ENCODE measurements at places on chromosomes 6 and 20.

- no peak for DNase-seq
These were observed 44.8 kb upstream of the SLC17A4 start for GRCh38 chr6:25709761-25710160.

DNA sequence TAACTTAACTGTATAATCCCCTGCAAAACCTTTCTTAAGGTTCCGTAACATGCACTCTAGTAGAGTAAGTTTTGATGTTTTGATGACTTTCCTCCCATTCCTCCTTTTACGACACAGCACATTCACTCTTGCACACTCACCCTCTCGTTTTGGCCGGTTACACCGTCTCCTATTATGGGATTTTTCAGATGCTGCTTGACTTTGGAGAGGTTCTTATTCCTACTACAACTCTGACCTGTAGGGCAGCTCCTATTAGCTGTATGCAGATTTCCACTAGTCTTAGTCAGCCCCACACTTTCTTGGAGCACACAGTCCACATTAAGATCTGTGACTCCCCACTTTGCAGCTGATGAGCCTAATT, 223.7 kb upstream of the SYNCRIP start:
- DNase-seq, result no peak

DNA sequence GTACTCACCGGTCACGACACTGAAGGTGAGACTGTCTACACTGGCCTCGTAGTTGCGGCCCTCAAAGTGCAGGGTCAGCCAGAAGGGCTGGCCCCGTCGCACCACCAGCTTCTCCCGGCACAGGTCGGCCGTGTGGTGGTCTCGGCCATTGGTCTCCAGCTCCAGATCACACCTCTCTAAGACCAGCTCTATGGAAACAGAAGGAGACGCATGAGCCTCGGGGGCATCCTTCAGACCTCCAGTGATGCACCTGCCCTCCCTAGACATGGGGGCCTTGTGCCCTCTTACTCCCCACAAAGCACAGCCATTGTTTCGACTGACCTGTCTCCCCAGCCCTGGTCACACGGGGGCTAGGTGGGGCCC, 3.7 kb downstream of the TGM2 start:
- DNase-seq, result no peak

DNA sequence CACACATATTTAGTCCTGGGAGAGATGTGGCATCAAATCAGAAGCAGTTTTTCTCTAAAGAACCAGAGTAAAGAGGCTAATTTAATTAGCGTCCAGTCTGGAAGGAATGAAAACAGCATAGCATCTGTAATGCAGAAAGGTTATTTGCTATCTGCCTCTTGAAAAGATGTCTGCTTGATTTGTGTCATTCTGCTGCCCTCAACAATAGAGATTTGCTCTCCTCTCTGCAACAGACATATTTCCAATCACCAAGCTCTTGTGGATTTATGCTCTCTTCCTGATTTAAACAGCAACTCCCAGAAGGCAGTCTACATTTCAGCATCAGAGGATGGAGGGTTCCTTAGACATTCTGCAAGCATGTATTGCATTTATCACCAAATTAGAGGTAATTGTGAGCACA, 53.5 kb upstream of the AKAP12 start:
- no peak for DNase-seq

GRCh38 chr6:42266538-42266937, 48.9 kb upstream of the MRPS10 start:
- no peak for DNase-seq

- no peak for DNase-seq
These were observed 507.4 kb downstream of the BMP2 start for GRCh38 chr20:7274870-7275269.

DNA sequence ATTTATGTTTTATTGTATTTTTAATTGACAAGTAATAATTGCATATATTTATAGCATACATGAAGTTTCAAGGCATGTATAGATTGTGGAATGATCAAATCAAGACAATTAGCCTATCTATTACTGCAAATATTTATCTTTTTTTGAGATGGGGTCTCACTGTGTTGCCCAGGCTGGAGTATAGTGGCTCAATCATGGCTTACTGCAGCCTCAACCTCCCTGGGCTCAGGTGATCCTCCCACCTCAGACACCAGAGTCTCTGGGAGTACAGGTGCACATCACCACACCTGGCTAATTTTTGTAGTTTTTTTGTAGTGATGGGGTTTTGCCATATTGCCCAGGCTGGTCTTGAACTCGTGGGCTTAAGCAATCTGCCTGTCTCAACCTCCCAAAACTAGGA, 16.2 kb upstream of the FUCA2 start:
- DNase-seq, result no peak

DNA sequence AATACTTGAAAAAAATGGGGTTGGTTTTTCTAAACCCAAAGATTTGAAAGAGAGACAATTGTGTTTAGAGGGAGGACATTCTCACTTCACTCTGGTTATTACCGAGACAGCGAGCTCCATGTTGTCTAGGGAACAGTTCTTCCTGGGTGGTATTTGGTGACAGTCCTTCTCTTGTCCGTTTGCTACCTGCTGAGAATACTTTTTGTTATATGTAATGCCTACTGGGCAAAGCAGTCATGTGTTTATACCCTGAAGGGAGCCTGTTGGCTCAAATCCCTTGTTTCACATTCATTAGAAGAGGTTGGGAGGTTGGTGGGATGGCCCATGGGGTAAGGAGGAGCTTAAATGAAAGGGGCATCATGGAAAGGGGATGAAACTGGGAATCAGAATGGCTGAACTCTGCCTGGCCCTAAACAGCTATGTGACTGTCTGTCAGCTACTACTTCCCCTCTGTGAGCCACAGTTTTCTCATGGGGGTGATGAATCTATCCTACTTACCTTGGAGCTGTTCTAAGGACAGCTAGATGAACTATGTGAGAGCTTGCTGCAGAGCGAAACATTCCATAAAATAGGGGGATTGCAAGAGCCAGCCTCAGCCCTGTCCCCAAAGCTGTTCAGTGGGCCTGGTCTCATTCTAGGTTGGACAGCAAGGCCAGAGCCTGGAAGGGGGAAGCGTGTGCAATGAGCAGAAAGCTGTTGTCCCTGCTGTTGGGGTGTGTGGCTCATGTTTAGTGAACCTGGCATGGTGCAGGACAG, 43.5 kb downstream of the FNDC1 start:
- DNase-seq, result no peak

- no peak for DNase-seq
These were observed 52.6 kb upstream of the SALL4 start for GRCh38 chr20:51854921-51855320.

- DNase-seq, result no peak
These were observed 115.5 kb downstream of the REV3L start for GRCh38 chr6:111367393-111368088.

GRCh38 chr6:104955927-104956730, 778 bp upstream of the LIN28B start:
- DNase-seq, result no peak

DNA sequence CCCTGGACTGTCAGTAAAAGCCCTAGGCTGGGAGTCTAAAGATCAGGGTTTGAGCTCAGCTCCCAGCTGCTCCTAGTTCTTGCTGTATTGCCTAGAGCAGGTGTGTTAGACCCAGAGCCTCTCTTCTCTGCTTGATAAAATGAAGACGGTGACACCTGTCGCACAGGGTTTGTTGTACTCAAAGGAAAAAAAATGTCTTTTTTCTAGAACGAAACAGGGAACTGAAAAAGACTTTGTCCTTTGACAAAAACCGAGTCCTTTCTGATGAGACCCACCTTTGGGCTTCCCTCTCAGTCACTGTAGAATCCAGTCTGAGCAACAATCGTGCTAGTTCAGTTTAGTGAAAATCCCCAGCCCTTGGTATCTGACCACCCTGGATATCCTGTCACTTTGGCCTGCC, 102.1 kb upstream of the LAMP5 start:
- no peak for DNase-seq

DNA sequence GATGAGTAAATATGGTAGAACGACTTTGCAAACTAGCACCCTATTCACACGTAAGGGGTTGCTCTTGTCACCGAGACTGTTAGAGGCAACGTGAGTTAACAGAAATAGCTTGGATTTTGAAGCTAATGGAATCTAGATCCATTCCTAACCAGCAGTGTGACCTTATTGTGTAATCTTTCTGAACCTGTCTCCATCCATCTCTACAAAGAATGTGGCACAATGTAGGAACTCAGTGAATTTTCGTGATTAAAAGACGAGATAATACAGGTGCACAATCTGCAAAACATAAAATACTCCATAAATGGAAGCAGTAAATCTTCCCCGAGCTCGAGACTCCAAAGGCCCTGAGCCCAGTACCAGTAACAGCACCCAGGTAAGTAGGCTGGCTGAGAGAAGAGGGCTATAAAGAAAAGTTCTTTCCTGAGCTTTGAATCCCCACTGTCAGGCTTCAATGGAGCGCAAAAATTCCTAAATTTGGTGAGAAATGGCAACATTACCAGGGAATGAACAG, 801 bp upstream of the KIFC1 start:
- DNase-seq, result no peak

DNA sequence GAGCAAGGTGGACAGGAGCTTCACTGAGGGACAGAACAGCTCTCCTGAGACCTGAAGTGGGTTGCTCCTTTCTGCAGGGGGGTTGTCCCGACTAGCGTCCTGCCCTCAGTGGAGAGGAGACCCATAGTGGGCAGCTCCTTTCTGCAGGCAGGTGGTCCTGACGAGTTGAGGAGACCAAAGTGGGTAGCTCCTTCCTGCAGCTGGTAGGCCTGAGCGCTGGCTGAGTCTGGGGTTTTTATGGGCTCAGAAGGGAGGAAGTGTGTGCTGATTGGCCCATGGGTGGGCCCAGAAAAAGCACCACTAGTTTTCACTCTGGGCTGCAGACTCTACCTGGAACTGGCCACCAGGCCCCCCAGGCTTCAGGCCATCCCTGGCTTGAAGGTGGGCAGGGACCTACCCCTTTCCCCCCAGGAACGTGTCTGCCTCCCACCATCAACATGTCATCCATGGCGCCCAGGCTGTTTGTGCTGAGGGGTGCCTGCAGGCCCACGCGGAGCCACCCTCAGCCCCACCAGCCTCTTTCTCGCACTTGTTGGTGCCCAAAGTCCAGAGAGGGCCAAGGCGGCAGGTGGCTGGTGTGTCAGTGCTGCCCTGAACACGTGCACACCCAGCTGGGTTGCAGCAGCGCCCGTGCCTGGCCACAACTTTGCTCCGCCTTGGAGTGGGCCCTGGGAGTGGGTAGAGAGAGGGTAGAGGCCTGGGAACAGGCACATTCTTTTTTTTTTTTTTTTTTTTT, 1.6 kb upstream of the DEK start:
- DNase-seq, result no peak

DNA sequence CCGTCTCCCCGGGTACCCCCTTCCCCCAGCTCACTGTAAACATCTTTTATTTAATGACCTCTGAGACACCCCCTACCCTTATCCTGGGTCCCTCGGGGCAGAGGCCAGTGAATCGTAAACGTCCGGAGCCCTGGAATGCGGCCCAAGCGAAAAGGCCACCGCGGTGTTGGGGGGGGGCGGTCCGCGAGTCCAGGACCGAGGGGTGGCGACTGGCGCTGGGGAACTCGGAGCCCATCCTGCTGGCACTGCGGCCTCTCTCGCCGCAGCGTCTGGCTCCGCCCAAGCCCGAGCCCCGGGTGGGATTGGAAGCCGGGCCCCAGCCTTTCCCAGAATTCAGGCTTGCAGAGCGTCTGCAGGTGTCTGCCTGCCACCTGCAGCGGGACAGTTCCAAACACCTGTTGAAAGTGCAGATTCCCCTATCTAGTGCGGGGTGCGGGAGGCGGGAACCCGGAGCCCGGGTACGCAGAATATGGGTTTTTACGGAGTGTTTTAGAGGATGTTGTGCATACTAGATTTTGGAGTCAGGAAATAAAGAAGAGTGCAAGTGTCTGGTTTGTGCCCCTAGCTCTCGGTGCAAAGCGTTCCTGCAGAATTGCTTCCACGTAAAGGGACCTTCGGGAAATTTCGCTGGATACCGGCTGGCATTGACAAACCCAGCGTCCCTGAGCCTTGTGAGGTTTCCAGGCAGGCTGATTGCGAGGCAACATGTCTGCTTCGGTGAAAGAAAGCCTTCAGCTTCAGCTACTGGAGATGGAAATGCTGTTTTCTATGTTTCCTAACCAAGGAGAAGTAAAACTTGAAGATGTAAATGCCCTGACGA, 800 bp downstream of the RWDD2A start:
- no peak for DNase-seq

DNA sequence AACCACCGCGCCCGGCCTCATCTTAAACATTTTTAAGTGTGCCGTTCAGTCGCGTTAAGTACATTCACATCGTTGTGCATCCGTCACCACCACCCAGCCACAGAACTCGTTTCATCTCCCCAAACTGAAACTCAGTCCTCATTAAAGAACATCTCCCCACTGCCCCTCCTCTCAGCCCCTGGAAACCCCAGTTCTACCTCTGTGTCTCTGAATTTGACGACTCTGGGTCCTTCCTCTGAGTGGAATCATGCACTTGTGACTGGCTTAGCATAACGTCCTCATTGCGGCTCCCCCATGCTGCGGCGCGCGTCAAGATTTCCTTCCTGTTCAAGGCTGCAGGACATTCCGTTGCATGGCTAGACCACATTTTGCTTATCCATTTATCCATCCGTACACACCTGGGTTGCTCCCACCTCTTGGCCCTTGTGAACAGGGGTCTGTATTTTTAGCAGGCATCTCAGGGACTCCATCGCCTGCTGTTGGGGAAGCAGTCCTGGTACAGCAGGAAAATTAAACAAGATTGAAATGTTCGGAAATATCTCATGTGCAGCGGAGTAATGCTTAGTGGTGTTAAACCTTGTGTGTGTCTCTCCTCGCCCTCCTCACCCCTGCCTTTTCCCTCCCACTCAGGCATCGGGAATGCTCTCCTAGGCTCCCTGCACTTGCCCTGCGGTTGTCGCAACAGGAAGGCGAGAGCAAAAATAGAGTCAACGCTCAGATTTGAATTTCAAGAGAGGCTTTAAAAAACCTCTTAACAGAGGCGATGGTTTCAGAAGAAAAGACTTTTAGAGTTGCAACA, 127.9 kb downstream of the PXDC1 start:
- no peak for DNase-seq

DNA sequence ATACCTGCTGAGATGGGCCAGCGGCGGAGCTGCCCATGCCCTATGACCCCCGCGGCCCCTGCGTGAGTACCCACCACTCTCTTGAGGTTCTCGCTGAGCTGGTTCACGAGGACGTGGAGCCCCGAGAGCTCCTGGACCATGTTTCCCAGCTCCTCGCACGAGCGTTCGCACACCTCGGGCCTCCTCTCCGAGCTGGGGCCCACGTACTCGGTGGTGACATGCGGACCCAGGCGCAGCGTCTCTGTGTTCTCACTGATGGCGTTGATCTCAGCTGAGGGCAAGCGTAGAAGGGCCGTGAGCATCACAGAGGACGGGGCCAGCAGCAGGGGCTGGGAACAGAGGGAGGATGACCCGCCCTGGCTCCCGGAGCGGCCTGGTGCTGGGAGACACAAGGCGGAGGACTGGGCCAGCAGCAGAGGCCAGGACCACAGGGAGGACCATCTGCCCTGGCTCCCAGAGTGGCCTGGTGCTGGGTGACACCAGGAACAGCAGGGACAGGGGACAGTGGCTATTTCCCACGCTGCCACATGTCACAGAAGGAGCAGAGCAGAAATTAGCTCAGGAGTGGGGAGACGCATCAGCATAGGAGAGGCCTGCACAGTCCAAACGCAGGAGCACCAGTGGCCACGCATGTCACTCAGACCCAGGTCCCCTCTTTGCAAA, 11.8 kb downstream of the THBS2 start:
- DNase-seq, result no peak

GRCh38 chr20:23962272-23962671, 26.3 kb downstream of the GGTLC1 start:
- no peak for DNase-seq
